Fibroblast of gingiva (primary cell): ENCODE measurements at places on chromosomes 5 and 9.

DNA sequence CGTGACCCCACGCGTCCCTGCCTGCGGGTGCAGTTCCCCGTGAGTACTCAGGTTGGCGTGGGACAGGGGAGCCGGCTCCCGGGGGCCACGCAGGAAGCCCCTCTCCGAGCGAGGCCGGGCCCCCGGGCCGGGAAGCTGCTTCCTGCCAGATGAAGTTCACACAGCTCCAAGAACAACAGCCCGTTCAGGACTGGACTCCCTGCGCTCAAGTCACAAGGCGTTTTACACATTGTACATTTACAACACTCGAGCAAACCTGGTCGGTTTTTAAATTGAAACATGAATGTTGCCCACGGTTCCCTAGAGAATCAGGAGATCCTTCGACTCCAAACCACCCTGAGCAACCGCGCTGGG lies 22.4 kb downstream of the SLC9A3 start:
- DNase-seq: no peak

DNA sequence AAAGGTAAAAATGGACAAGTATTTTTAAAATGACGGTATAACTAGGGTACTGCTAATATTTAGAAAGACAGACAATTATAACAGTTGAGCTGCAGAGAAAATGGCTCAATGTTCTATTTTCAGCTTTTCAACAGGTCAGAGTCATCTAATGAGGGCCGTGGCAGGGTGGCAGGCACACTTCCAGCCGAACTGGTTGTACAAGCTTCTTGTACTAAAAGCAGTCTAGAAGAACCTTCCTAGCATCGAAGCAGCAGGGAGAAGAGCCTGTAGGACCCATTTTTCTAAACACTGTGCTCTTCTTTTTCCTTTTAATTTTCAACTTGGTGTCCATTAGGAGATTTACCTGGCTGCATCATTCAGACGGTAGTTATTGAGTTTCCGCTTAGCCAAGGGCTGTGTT lies 85.6 kb downstream of the SLC28A3 start:
- no peak for DNase-seq

DNA sequence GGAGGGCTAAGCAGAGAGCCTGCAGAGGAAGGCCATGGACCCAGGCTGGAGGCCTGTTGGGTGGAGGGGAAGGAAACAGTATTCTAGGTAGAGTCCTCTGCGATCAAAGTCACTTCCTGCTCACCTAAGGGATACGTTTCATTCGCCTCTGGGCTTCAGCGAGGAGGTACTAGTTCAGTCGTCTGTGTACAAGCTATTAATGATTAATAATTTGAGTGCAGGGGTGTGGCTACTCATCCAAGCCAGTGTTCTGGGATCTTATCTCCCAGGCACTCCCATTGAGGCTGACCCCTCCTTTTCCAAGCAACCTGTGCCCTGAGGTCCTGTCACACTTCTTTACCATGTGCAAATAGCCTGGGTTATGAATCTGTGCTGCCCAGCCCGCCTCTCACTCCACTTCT lies 25.2 kb downstream of the RALGPS1 start:
- DNase-seq: no peak

- DNase-seq: no peak
Measured at GRCh38 chr9:101460965-101461364, 25.4 kb upstream of the ALDOB start.

DNA sequence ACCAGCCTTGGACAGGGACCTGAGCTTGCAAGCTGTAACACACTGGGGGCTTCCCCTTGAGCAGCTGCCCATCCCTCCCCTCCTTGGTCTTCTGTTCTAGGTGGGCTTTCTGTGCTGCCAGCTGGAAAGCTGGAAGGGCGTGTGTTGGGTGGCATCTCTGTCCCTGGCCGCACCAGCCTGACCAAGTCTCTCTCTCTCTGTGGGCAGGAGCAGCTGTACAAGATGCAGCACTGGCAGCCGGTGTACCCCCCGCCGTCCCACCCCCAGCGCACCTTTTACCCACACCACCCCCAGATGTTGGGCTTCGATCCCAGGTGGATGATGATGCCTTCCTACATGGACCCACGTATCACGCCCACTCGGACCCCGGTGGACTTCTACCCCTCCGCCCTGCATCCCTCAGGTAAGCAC lies 32.1 kb upstream of the POMT1 start:
- DNase-seq: no peak

DNA sequence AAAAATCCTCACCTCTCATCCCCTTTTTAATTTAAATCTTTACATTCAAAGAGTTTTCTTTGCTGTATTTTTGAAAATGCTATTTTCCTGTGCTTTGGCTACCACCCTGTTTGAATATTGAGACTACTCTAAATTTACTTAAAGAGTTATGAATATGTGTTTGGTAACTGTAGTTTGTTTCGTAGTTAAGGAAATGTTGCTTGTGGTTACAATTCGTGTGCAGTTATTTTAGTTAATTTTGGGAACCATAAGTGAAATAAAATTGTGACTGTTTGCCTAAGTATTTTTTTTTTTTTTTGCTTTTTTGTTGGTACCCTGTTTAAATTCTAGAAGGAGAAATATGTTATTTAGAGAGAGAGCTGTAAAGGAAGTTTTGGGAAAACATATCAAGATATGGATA lies 78.7 kb downstream of the XRCC4 start:
- no peak for DNase-seq

DNA sequence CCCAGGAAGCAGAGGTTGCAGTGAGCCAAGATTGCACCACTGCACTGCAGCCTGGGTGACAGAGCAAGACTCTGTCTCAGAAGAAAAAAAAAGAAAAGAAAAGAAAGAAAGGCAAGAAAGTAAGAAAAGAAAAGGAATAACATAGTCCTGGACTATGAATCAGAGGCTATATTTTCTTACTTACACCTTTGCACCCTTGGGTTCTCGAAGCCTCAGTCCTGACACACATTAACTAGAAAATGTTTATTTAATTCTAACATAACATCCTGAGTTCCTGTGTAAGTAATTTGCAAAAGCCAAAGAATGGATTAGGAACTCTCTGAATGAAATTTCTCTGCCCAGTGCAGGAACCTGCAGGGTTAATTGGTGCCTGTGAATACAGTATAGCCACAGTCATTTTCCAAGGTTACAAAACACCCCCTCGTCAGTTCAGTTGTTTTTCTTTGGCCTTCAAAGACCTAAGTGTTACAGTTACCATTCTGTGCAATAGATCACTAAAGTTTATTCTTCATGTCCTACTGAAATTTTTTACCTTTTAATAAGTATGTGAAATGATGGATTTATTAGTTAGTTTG lies 147.6 kb downstream of the SV2C start:
- DNase-seq: no peak

GRCh38 chr9:117344892-117345660 lies 69.8 kb downstream of the ASTN2 start:
- DNase-seq: no peak

DNA sequence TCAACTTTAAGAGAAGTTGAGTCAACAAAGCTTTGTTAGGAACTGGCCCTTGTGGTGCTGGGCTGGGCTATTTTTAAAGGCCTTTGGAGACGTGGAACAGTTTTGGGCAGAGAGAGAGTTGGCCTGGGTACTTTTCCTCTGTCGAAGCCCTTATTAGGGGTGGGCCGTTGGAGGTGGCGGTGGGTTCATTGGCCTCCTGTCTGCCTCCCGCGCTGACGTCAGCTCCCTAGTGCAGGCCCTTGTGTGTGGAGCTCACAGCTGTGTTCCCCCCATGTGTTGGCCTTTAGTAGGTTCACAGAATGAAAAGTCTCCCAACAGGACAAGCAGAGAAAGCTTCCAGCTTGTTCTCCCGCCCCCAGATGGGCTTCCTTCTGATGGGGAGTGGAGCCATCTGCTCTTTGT lies 2.7 kb downstream of the NCS1 start:
- DNase-seq: no peak

- peak; percentile 36 for DNase-seq
Measured at GRCh38 chr9:88936132-88936531, 55.1 kb upstream of the S1PR3 start.

DNA sequence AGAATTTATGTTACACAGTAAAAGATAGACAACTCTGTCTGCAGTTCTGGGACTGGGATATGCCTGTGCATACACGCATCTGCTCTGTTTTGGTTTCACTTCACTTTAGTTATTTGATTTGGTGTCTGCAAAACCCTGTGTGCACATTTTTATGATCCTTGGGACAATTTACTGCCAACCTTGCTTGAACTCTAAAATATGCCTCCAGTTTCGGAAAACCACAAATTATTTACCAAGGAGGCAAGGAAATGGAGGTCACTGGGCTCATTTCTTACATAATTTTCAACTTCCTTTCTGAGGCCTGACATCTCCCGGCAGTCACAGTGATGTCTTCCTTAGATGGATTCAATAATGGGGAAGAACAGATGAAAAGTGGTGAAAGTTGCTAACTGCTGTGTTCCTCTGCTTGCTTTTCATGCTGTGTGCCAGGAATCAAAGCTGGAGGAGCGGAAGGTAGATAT lies 61.2 kb upstream of the TAF11L2 start:
- no peak for DNase-seq

DNA sequence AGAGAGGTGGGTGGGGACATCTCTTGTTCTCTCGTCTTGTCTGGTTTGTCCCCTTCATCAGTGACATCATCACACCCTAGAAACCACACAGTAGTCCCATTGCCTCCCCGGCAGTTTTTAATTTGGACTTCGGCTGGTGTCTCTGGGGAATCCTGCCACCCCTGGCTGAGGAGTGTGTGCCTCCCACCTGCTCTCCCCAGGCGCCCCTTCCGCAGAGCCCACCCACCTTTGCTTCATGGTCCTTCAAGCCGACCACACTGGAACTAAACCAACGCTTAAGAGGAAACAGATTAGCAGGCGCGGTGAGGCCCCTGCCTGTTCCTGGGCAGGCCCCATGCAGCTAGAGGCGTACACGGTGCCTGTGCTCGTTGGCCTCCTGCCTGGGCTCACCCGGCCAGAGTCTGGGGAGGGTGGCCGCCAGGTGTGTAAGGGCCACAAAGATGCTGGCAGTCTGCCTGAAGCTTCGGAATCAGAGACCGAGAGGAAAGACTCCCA lies 107.6 kb upstream of the SPRY4 start:
- DNase-seq: no peak

GRCh38 chr5:159128070-159128541 lies 28.4 kb upstream of the EBF1 start:
- no peak for DNase-seq

DNA sequence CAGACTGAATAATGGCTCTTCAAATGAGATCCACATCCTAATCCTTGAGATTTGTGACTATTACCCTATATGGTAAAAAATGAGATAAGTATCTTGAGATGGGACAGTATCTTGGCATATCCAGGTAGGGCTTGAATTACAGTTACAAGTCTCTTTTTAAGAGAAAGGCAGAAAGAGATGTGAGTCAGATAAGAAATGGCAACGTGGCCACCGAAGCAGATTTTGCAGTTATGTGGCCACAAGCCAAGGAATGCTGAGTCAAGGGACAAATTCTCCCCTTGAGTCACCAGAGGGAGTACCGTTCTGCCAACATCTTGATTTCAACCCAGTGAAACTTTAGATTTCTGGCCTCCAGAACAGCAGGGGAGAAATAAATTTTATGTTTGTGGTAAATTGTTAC lies 1983.0 kb upstream of the C9orf72 start:
- no peak for DNase-seq

DNA sequence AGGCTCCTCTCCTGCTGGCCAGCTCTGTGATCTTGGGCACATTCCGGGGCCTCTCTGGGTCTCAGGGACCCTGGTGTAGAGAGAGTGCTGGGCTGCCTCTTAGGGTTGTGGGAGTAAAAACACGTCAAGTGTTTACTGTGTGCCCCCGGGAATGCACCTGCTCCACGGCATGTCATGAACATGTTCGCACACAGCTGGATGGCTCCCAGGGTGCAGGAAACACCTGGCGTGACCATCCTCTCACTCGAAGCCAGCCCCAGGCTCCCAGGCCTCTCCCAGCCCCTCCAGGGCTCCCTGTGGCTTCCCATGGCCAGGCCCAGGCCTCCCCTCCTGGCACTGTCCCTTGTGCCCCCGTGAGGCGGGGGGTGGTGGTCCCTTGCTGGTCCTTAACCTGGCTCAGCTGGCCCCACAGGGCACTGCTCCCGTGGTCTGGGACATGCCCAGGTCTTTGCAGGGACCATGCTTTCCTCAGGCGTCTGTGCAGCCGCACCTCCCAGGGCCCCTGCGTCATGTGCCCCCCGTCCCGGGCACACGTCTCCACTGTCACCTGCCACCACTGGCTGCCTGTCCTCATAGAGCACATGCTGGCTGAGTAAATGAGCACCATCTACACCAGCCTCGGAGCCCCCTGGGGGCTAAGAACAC lies 44.9 kb downstream of the SLC6A3 start:
- no peak for DNase-seq

GRCh38 chr5:74334062-74334761 lies 306.3 kb downstream of the ENC1 start:
- no peak for DNase-seq

DNA sequence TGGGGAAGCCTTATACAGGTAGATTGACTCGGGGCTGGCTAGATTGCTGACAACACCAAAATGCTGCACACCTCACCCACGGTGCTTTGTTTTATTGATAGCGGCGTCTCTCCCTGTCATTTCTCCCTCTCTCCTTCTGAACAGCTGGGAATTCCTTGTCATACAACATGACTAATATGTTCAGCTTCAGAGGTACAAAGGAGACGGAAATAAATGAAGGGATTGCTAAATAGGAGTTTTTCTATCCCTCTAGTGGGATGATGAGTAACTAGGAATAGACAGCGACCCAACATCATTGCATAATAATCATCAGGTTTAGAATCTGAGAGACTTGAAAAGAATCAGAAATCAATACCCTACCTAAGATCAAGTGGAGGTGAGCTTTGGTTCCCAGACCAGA lies 337.7 kb upstream of the PANK3 start:
- DNase-seq: no peak

- DNase-seq: no peak
Measured at GRCh38 chr5:179303451-179304200, 41.6 kb downstream of the ADAMTS2 start.

DNA sequence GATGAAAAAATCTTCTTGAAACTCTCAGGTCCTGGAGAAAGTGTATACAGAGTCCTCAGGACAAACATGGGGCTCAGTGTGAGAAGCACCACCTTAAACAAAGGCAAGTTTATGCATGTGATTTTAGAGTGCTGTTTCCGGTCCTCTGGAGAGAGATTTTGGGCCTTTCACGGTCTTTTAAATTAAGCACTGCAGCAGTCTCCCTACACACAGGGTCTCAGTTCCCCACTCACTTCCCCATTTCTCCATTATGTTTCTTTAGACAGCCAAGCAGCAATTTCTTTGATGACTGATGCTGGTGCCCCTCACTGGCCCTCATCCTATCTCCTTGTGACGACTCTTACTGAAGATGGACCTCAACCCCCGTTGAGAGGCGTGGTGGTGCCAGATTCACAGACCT lies 220.2 kb upstream of the CLINT1 start:
- DNase-seq: no peak

DNA sequence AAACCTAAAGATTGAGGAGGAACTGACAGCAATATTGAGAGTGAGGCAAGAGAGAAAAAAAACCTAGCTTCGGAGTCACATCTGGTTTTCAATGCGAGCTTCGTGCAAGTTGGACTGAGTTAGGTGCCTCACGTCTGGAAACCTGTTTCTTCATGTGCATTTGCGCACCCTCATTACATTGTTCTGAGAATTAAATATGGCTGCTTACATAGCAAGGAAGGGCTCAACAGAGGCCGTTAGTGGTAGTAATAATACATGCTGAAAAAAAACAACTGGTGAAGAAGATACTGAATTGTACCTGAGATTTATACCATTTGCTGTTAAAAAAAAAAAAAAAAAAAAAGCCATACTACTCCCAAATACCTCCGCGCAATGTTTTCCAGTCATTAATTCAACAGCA lies 18.6 kb downstream of the DNAJA1 start:
- no peak for DNase-seq

- DNase-seq: peak; percentile 69
Measured at GRCh38 chr9:131019388-131020239, 10.6 kb downstream of the LAMC3 start.
